SW 1271 (cell line): ENCODE measurements at places on chromosomes 7 and 10.

GRCh38 chr10:132336064-132336746, 4.2 kb downstream of the LRRC27 start:
- no peak for DNase-seq

- DNase-seq, result no peak
Observed at GRCh38 chr7:10798044-10798443, 175.6 kb upstream of the PHF14 start.

GRCh38 chr10:73368238-73368637, 9.6 kb upstream of the CFAP70 start:
- DNase-seq, result no peak

DNA sequence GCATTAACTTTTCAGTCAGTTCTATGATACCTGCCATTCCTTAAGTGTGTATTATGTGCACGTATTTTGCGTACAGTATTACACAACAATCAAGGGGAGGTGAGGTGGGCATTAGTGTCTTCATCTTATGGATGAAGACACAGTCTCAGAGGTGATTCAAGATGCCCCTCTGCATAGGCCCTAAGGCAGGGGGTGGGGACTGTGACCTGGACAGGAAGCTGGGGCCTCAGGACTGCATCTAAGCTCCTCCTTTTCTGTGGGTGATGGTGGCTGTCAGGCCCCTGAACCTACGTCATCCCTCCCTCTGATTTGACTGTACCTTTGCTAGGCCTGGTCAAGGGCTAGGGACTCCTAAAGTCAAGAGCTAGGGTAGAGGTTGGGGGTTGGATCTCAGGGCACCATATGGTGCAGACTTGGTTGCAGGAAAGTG, 38.9 kb downstream of the HK1 start:
- no peak for DNase-seq

DNA sequence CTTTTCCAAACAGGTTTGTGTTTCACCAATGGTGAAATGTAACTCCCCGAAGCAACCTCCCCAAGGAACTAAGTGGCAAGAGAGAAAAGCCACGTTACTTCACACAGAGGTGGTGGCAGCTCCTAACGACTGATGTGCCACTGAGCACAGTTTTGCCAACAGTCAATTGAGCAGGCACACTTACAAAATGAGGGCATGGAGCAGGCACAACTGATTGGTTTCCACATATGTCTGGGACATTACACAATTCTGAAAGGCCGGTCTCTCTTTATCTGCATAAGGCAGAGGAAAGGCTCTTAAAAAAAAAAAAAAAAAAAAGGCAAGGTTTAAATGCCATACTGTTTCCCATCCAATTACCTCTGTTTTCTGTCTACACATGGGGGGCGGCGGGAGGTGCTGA, 86.7 kb downstream of the GFRA1 start:
- no peak for DNase-seq

- DNase-seq, result no peak
Observed at GRCh38 chr7:103905997-103906396, 83.5 kb downstream of the RELN start.

GRCh38 chr7:155973451-155973997, 161.3 kb upstream of the SHH start:
- no peak for DNase-seq

- no peak for DNase-seq
Observed at GRCh38 chr7:110592557-110592956, 498.4 kb upstream of the LRRN3 start.

DNA sequence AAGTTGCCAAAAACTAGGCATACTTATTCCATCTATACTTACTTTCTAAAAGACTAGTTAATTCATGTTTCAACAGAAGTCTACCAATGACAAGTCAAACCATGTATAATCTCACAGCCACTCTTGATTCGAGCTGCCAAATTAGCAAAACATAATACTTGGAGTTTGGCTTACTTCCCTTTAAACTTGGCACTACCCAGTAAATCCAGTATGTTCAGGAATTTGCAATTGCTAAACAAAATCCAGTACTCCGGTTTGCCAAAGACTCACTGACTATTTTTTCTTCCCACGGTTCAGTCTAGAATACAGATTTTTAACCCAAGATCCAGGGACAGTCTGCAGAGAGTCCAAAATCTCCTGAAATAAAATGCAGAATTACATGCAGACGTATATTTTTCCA, 4.6 kb downstream of the OAT start:
- DNase-seq, result no peak

DNA sequence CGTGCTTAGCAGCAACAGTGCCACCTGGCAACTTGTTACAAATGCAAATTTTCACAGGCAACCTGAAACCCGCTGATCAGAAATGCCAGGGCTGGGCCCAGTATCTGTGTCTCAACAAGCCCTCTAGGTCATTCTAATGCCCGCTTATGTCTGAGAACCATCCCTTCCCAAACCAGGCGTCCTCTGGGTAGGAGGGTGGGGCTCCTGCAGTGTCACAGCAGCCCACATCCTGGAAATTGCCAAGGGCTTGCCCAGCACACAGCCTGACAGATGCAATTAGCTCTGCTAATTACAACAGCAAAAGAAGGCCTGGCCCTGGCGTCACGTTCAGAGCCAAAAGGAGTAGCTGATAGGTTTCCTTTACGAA, 15.9 kb downstream of the ITPRIP start:
- DNase-seq, result no peak

DNA sequence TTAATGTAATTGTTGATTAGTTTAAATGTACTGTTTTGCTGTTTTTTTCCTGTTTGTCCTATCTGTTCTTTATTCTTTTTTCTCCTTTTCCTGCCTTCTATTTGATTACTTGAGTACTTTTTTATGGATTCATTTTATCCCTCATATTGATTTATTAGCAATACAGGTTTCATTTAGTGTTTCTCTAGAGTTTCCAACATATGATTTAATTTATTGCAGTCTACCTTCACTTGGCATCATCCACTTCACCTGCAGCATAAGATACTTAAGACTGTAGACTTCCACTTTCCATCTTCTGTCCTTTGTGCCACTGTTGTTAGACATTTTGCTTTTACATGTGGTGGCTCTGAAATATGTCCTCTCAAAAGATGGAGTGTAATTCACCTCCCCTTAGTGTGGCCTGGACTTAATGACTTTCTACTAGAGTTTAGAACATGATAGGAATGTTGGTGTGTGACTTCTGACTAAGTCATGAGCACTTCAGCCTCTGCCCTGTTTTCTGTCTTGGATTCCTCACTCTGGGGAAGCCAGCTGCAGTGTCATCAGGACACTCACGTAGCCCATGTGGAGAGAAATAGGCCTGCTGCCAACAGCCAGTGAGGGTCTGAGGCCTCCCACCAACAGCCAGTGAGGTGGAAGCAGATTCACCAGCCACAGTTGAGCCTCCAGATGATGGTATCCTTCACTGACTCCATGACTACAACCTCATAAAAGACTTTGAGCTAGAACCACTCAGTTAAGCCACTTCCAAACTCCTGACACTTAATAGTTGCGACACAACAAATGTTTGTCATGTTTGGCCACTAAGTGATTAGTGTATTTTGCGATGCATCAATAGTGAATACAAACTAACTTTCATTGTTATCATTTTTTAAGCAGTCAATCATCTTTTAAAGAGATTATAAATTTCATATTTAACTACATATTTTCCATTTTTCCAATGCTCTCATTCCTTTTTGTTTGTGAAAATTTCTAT, 643.5 kb upstream of the DPP6 start:
- DNase-seq, result no peak

GRCh38 chr10:90968328-90969081, 47.6 kb upstream of the ANKRD1 start:
- DNase-seq, result no peak

GRCh38 chr7:140364819-140365218, 33.5 kb downstream of the SLC37A3 start:
- no peak for DNase-seq
